NCI-H1092 (cell line): ENCODE measurements at places on chromosomes 6 and 20.

- no peak for DNase-seq
Observed at GRCh38 chr6:3804964-3805363, 44.2 kb upstream of the FAM50B start.

DNA sequence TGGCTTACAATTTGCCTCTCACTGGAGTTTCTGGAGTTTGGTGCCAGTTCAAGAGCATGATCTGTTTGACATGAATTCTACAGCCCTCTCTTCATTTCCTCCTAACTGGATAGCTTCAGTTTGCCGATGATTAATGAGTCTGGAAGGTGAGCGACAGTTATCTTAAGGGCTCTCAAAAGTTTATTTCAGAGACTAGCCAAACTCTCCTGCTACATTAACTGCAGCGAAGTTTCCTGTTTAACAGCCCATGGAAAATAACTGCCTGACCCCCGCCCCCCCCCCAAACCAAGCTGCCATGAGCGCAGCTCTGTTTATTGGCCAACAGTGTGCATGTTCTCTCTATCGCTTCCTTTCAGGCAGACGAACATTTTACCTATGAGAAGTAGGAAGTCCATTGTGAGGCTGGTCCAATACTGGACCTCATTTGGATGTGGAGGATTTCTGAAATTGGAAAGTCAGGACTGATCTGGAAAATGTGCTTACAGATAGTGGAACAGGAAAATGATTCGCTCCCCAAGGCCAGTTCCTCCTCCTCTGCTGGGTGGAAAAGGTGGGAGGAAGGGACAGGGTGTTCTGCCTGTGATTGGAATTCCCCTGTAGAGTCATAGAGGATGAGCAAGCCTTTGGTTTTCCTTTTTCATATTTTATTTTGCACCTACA, 522.2 kb upstream of the JAG1 start:
- DNase-seq, result no peak

DNA sequence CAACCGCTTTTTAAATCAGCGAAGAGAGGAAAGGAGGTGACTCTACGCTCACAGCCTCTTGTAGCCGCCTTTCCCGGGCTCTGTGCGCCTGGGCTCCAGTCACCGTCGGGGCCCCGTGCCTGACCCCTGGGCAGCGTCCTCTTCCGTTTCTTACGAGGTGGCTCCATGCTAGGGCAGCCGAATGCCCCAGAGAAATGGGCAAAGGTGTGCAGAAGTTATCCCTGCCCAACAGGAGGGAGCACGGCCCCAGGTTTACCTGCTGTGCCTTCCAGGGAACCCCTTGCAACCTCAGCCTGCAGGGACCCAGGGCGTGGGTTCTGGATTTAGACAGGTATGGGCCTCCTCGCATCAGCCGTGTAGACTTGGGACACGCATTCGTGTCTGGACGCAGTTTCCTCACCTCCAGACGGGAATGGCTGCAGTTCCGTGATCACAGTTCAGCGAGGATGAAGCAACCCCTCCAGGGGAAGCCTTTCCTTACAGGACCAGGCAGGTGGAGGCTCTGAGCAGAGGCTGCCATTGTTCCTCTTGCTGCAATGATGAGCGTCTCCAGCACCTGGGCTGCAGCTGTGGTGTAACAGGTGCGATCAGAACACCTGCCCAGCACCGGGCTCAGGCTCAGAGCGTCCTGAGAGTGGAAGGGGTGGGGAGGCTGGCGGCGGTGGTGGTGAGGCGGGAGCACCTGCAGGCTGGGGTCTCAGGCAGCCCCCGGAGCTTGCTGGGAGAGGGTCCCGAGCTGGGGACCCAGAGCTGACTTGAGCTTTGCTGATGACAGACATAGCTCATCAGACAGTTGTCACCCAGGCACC, 81.3 kb upstream of the BHLHE23 start:
- DNase-seq, result no peak

GRCh38 chr6:161226009-161226964, 47.6 kb downstream of the AGPAT4 start:
- no peak for DNase-seq

- no peak for DNase-seq
Observed at GRCh38 chr6:3962291-3963280, 113.4 kb downstream of the FAM50B start.

GRCh38 chr6:34072727-34073126, 73.2 kb downstream of the GRM4 start:
- no peak for DNase-seq

DNA sequence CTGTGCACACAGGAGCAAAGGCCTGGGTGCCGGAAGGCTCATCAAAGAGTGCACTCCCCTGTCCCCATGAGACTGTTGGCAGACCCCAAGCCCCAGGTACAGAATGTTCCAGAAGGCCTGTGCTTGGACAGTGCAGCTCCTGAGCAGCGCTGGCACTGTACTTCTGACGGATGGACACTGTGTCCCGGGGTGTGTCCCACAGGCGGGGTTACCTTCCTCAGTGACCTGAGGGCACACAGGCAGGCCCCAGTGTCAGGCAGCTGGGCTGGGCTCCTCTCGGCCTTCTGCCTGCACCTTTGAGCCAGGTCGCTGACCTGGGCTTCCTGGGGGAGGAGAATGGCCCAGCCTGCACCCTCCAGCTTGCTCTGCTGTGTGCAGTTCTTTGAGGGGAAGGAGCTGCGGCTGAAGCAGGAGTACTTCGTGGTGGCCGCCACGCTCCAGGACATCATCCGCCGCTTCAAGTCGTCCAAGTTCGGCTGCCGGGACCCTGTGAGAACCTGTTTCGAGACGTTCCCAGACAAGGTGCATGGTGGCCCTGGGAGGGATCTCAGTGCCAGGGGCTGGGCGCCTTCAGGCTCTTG, 30.1 kb downstream of the PYGB start:
- DNase-seq, result no peak

DNA sequence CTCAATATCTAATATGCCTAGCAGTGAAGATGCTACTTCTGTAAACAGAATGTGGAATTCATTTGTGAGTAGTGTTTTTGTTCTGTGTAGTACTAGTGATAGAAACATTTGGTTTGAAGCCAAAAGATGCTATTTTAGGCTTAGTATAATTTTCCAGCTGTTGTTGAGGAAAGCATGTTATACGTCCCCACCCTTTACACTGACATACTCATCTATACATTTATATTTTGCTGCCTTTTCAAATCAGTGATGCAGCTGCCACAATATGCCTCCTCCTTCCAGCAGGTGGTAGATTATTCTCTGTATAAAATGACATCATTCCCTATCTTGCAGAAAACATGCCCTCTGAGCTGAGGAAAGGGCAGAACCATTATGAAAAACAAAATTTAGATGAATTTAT, 1217.6 kb upstream of the GJE1 start:
- DNase-seq, result peak; percentile 14

- no peak for DNase-seq
Observed at GRCh38 chr20:5268449-5268848, 48.3 kb downstream of the PROKR2 start.

DNA sequence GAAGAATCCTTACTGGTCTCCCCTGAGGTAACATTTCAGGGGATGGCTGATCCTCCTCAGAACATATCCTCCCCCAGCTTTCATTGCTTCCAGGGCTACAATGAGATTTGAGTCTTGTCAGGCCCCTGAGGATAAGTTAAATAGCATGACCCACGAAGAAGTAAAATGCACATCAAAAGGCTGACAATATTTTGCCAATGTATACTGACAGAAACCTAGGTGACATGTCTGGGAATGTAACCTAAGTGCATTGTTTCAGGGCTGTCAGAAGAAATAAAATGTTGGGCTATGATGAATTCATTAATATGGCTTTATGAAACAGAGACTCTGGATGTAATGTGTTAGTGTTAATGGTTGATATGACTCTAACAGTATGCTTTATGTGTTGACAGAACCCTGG, 471.5 kb downstream of the HDGFL1 start:
- no peak for DNase-seq

DNA sequence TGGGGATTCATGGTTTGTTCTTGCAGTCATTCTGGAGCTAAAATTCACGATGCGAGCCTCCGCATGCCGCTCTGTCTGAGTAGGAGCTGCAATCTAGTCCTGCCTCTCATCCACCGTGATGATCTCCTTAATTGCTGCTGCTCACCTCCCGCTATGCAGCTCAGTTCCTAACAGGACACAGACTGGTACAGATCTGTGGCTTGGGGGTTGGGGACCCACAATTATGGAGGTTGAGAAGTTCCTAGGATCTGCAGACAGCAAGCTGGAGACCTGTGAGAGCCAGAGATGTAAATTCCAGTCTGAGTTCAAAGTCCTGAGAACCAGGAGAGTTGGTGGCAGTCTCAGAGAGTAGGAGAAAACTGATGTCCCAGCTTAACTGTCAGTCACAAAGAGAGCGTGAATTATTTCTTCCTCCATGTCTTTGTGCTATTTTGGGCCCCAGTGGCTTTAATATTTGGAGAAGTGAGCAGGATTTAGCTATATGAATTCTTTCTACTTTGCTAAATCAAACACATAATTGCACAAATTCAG, 378.7 kb upstream of the MAN1A1 start:
- no peak for DNase-seq

DNA sequence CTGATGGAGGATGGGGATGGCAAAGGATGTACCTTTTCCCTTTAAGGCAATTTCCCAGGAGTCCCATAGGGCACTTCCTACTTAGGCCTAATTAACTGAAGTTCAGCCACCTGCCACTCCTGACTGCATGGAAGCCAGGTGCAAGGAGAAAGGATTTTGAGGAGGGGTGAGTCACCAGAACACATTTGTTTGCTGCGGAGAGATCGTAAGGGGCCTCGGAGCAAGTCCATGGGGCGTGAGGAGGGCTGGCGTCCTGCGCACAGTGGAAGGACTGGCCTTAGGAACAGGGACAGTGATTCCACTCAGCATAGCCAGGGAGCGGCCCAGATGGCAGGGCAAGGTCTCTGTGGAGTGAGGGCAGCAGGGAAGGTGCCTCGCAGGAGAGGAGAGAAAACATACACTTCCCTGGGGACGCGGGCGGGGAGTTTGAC, 11.8 kb upstream of the MAP1LC3A start:
- peak; percentile 50 for DNase-seq

GRCh38 chr20:61447952-61448351, 195.9 kb downstream of the CDH4 start:
- DNase-seq, result no peak

DNA sequence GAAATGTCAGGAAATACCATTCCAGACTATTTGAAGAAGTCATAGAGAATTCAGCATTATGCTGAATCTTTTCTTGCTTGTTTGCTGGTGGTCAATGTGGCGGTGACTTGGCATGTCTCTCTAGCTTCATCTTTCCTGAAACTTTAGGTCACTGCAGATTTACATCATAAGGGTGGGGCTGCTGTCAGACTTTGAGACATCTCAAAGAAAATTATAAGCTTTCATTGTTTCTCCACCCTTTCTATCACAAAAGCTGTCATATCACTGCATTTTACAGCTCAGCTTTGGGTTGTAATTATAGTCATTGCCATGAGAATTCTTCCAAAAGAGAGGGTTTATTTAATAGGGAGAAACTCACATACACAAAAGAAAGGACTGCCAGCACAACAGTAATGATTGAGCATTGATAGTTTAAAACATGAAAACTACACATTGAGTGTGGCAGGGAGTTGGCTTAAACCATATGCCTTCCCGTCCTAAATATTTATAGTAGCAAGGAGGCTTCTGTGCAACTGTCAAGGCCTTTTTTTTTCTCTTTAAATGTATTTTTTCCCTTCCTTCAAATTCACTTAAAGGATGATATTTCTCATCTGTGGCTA, 44.7 kb upstream of the LRRC1 start:
- no peak for DNase-seq

DNA sequence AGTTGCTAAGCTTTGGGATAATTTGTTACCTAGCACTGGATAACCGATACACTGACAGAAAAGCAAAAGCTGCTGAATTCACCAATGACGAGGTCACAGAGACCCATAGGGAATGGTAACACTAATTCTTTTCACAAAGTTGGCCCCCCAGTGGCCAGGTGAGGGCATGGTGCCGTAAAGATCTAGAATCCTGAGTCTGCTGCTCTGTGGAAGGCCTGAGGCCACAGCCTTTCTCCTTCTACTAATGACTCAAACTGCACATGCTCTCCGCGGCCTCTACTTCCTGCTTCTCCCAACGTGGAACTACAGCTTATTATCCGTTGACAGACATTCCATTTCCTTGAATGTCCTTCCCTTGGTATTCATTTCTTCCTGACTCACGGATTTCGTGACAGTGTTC, 127.1 kb downstream of the OPRM1 start:
- no peak for DNase-seq

DNA sequence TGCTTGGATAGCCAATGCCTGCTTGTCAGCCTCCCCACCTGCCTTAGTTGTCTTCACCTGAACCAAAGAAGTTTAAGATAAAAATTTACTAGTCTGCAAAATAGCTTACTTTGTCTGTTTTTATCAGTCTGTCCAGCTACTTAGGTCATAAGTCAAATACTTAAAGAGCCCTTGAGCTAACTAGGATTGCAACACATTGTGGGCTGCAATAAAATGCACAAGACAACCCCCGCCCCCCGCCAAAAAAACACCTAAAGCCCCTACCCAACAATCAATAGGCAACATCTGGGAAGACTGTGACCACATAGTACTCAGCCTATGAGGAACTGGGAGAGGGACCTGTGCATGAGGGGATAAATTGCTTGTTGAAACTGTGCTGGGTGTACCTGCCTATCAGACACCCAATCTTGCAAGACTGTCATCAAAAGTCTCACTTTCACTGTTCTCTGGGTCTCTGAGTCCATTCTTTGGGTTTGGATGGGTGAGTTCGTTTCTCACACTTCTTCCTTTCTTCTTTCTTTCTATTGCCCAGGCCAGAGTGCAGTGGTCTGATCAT, 27.3 kb upstream of the ABCC10 start:
- no peak for DNase-seq

DNA sequence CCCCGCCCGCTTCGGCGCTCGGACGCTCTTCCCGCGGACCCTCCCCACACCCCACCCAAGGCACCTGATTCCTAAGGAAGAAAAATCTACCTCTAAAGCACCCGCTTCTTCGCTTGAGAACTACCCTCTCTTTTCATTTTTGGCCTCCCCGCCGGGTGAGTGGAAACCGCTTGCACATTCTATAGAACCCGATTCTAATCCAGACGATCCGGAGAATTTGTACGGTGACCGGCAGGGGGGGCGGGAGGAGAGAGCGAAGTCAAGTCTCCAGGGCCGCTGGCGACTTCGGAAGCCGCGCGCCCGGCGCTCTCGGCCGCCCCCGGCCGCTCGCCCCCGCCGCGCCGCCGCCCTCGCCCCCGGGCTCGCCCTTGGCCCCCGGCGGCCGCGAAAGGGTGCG, at the start of gene RBM24:
TSS of gene RBM24 (plus strand) at position 262 of the 397 bp plus-strand sequence. CDS start 221 bp downstream, outside the sequence.
- peak; percentile 30 for DNase-seq

GRCh38 chr6:48389146-48390043, 278.4 kb upstream of the PTCHD4 start:
- DNase-seq, result no peak

GRCh38 chr20:10558635-10559187, 115.1 kb downstream of the JAG1 start:
- no peak for DNase-seq

- no peak for DNase-seq
Observed at GRCh38 chr6:131293472-131293911, 158.2 kb downstream of the AKAP7 start.
